ENCODE measurements at places on chromosomes 1 and 21. TPM values are rescaled to one million over a fixed set of nuclear protein-coding genes. Genes with fewer than 3 reads are reported as not detected.

DNA sequence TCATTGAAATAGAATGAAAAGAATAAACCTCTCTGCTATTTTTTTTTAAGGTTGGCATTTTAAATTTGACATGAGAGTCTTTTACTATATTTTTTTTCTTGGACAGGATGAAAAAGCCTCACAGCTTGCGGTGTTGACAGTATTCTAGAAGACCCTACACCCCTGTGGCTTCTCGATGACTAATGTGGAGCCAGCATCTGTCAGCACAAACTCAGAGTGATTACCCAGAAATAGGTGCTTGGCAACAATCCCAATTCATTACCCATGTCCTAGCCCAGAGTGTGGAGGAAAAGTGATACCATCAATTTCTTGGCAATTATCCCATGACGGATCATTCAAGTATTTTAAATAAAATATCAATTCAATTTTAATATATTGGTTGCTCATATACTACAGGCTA is 186.8 kb upstream of the MAP1LC3C start:
- DNase-seq, result no peak

MTARC2 gene
- total RNA-seq, result 27.9 TPM

GRCh38 chr1:153422450-153423068 is 6.2 kb downstream of the S100A7A start:
- DNase-seq, result peak; percentile 84

DNA sequence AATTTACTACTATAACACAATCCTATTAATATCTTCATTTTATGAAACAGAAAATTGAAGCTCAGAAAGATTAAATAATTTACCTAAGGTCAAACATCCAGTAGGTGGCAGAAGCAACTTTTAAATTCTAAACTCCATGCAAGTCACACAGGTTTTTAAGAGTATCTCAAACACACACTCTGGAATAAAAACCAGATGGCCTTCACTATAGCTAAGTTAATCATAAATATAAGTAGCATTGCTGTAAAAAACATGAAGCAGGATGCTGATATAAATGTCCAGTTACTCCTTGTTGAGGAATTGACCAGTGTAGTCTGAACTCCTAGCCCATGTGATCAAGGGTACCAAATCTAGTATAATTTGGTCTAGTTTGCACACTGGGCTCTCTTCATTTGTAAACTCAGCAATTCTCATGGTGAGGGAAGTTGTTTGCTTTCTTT is 9.4 kb upstream of the FMO3 start:
- DNase-seq, result no peak

DNA sequence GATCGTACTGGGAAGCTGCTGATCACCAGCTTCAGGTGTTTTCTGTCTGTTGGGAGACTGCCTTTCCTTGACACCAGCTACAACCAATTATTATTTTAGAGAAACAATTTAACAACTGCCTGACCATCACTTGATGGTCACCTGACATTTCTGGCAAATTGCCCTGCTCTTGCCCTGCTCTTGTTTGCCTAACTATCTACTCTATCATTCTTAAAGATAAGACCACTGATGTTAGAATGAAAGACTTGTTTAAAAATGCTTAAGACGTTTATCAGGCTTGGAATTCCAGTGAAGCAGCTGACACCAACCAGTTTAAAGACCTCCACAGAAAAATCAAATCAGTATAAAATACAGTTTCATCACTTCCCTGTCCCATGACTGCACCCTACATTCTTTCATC is 423.3 kb upstream of the CAMK1G start:
- DNase-seq, result no peak

- DNase-seq, result peak; percentile 13
Measured at GRCh38 chr21:38849776-38850175, 44.0 kb downstream of the ETS2 start.

- no peak for DNase-seq
Measured at GRCh38 chr1:177044390-177044789, 120.1 kb downstream of the ASTN1 start.

GRCh38 chr1:29237129-29237821 is 953 bp downstream of the PTPRU start:
- DNase-seq, result no peak

A3GALT2 gene
- total RNA-seq, result 0.35 TPM

All from osteocyte (in vitro differentiated cells).